ENCODE measurements at places on chromosomes 1 and 21.

DNA sequence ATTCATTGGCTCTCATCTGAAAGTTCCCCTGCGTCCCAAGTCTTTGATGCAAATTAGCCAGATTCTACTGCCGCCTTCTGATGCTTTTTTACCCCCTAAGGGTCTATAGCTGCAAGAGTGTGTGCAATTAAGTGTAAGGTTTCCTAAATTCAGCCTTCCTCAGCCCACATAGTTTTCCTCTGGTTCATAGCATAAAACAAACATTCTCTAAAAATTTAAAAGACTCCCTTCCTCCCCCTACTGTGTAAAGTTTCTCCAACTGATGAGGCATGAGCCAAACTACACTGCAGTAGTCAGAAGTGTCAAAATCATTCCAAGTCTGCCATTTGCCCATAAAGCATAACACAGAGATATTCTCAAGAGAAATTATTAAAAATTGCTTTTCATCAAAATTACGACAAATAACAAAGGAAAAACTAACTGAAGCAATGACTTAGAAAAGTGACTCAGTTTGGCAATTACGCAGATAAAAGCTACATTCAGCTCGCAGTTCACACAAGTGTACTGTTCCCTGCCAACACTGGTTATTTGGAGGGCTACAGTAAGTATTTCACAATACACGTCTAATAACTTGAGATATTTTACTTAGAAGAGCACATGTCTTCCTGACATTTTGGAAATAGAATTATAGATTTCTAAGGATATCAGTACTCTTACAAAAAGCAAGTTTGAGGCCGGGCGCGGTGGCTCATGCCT, 15.4 kb downstream of the KCNH1 start:
- no peak for DNase-seq

DNA sequence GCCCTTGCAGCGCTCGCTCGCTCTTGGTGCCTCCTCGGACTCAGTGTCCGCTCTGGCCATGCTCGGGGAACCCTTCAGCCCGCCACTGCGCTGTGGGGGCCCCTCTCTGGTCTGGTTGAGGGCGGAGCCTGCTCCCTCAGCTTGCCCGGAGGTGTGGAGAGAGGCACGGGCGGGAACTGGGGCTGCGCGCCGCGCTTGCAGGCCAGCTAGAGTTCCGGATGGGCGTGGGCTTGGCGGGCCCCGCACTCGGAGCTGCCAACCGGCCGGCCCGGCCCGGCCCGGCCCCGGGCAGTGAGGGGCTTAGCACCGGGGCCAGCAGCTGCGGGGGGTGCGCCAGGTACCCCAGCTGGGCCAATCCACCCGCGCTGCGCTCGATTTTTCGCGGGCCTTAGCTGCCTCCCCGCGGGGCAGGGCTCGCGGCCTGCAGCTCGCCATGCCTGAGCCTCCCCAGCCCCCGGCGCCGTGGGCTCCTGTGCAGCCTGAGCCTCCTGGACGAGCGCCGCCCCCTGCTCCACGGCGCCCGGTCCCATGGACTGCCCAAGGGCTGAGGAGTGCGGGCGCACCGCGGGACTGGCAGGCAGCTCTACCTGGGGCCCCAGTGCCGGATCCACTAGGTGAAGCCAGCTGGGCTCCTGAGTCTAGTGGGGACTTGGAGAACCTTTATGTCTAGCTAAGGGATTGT, 217.0 kb upstream of the PKN2 start:
- no peak for DNase-seq

- DNase-seq: no peak
Observed at GRCh38 chr1:69739251-69739605, 171.5 kb downstream of the LRRC7 start.

- DNase-seq: peak; percentile 33
Observed at GRCh38 chr21:17514124-17514845, 1.4 kb downstream of the CXADR start.

- no peak for DNase-seq
Observed at GRCh38 chr1:185559684-185560331, 174.4 kb upstream of the HMCN1 start.

DNA sequence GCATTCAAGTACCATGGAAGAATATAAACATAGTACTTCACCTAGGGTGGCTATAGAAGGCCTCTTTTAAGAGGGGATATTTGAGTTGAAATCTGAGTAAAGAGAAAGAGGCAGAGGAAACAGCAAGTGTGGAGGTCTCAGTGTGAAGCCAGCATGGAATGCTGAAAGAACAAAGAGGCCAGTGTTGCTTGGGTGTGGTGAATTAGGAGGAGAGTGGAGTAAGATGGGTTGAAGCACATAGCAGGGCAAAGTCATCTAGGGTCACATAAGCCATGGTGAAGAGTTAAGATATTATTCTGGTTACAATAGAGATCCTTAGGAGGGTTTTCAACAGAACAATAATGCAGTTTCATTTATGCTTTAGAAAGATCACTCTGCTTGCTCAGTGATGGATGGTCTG, 37.5 kb downstream of the C1orf141 start:
- DNase-seq: peak; percentile 14

- no peak for DNase-seq
Observed at GRCh38 chr1:5269901-5270300, 615.5 kb downstream of the AJAP1 start.

Measured in LoVo (cell line).